M059J (cell line): ENCODE measurements at places on chromosomes 7 and 10. TPM values are rescaled to one million over a fixed set of nuclear protein-coding genes. Genes with fewer than 3 reads are reported as not detected.

GRCh38 chr10:18523025-18523424, 128.4 kb downstream of the NSUN6 start:
- DNase-seq = no peak

DNA sequence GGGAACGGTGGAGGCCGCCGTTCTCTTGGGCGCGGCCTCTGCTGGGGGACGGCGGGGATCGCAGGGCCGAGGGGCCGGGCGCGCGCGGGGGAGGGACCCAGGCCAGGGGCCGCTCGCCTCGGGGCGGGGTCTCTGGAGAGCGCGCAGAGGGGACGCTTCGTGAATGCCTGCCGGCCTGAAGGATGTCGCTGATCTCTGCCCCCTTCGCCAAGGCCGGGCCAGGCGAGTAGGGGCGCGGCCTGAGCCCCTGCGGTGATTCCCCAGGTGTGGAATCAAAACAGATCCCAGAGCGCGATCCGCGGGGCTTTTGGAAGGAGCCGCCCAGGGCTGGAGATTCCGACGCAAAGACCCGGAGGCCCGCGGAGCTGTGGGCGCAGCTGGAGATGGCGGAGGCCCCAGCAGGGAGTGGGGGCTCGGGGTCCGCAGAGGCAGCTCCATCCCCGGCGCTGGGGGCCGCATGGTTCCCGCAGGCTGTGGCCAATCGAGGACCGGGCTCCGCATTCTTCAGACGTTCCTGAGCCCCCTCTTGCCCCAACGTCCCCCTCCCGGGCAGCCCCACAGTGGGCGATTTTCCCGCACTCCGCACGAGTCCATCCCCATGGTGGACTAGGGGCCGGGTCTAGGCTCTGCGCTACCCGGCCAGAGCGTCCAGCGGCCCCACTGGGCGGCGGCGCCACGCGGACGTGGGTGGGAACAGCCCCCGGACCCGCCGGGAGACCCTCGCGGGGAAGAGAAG, 166.0 kb downstream of the ACTR3B start:
- DNase-seq = no peak

GRCh38 chr7:46385662-46386309, 464.7 kb upstream of the IGFBP3 start:
- DNase-seq = peak; percentile 89

DNA sequence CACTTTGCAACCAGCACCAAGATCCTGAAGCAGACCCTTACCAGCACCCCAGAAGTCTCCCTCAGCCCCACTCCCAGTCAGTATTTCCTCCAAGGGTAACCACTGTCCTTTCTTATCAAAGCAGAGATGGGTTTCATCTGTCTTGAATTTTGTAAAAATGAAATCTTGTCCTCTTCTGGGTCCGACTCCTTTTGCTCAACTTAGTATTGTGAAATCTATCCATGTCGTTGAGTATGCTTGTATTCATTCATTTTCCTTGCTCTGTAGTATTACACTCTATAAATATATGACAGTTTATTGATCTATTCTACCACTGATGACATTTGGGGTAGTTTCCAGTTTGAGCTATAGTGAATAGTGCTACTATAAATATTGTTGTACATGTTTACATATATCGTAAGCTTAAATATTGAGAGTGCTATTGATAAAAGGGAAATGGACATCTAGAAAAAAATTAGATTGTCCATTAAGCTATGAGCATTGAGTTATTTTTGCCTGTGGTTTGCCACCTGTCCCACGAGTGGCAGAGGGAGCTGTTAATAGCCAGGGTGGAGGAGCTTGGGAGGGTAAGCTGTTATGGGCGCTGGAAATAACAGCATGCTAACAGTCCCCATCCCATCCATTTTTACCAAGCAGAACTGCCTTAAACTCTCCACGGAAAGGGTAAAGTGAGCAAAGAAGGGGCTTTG, 36.5 kb downstream of the AIFM2 start:
- DNase-seq = no peak

The NEURL1 gene
- total RNA-seq = 4.5 and 19.9 TPM in 2 replicates
